ENCODE measurements at places on chromosomes 5 and 9. TPM values are rescaled to one million over a fixed set of nuclear protein-coding genes. Genes with fewer than 3 reads are reported as not detected.

The ZNF300 gene
- total RNA-seq, result 2.5 TPM

The CDH9 gene
- total RNA-seq, result not detected

The TNFSF8 gene
- total RNA-seq, result 63.4 TPM

The LCN2 gene
- total RNA-seq, result not detected

Data from T-cell (primary cell).